ENCODE measurements at places on chromosomes 2 and 18.

- DNase-seq = no peak
Observed at GRCh38 chr2:33240178-33240577, 236.3 kb upstream of the RASGRP3 start.

DNA sequence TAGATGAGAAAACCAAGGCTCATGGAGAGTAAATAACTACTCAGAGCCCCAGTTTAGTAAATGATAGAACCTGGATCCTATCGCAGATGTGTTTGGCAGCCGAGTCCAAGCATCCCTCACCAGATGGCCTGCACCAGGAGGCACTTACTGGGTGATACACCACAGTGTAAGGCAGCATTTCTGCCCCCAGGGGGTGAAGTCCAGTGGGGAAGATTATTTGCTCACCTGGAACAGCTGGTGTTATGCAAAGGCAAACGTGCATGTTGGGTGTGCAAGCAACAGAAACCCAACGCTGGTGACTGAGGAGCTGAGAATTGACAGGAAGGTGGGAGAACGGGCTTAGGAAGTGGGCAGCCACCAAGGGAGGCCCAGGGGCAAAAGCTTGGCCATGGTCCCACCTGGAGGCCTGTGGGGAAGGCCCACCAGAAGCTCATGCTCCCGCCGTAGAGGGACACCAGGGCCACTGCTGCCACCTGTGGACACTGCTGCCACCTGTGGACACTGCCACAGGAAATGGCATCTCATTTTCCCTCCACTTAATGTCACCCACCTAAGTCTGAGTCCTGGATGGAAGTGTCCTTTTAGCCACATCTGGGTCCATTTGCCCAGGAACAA is 100.6 kb downstream of the TFCP2L1 start:
- DNase-seq = no peak

GRCh38 chr2:15682354-15682753 is 90.7 kb downstream of the DDX1 start:
- DNase-seq = no peak

DNA sequence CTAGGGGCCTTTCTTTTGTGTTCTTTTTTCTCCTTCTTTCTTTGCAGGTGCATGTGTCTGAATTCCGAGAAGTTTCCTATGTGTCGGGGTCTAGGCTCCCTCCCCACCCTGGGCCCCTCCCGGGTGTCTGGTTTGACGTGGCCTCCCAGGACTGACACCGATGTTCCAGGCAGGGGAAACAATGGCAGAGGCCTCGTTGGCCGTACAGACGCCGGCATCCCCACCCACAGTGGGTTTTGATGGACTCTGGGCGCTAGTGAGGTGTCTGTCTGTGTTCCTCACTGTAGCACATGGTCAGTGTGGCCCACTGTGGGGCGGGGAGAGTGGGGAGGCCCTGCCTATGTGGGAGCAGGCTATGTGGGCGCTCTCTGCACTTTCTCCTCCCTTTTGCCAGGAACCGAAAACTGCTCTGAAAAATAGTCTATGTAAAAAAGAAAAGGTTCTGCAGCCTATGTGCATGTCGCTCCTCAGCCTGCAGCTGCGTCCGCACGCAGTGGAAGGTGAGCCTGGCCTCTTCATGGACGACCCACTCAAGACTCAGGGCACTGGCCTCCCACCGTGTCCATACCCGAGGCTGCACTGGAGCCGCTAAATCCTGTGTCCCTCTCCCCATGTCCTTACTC is 90.9 kb upstream of the ASB18 start:
- DNase-seq = no peak

DNA sequence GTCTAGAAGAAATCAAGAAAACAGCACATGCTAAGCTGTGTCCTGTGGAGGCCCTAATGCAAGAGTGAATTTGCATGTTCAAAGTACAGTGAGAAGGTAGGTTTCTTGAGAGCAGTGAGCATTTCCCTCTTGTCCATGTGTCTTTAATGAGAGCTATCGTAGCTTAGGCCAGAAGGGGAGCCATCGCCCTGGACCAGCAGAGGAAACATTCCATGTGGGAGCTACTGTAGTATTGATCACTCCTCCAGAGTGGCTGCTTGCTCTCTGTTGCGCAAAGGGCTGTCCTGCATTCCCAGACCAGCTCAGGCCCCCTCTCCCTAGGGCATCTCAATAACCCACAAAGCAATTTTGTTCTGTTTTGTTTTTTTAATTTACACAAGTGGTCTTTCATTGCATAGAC is 950.1 kb downstream of the CNTNAP5 start:
- no peak for DNase-seq

DNA sequence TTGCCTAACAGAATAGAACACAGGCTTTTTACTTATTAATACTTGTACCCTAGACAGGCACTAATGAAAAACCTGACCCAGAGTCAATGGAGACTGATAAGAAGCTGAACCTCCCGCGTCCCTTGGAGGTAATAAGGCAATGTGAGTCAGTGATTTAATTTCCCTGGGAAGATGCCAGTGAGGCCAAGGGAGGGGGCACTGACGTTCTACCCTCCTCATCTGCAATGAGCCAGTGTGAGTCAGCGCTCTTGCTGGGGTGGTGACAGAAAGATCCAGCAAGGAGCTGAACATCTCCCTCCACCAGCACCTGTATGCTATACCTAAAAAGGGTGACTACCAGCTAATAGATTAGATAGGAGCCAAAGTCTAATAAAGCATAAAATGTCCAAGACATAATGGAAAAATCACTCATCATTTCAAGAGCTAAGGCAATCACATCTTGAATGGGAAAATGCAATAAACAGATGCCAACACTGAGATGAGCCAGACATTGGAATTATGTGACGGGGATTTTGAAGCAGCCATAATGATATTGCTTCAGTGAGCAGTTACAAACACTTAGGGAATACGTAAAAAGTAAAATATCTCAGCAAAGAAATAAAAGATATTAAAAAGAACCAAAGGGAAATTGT is 116.9 kb downstream of the TPGS2 start:
- no peak for DNase-seq

DNA sequence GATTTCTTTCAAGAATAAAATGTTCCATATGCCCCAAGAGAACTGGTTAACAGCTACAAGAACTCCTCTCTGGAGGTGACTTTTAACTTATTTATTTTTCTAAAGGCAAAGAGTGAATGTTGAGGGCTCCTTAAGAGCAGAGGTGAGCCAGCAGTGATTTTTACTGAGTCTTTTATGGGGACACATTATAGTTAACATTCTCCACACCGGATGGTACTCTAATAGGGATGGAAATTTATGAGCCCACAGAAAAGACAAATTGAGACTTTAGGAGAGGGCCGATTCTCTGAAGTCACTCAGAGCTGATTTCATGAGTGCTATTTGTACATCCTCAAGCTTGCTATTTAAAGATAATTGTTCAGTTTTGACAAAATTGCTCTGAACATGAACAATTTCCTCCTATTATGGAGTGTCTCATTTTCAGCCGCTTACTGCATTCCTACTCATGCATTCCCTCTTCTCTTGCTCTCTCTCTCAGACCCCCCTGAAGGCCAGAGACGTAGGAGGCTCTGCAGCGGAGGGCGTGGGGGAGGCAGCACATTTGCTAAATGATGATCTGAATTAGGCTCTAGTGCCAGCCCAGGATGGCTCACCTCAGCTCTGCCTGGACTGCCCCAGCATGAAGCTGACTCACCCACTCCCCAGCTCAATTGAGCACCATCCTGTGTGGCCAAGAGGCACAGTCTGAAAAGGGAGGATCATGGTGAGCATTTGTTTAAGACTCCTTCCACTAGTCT is 5.9 kb upstream of the RPL37A start:
- no peak for DNase-seq
